GDM1 (cell line): ENCODE measurements at places on chromosomes 5 and 9.
A peak's percentile ranks its signal among the peaks of the same experiment; 100 is the strongest.

GRCh38 chr9:131096269-131097125, at the start of gene AIF1L:
Gene AIF1L (plus strand): TSS chr9:131096531. CDS start chr9:131096630, 99 bp downstream.
- no peak for DNase-seq

DNA sequence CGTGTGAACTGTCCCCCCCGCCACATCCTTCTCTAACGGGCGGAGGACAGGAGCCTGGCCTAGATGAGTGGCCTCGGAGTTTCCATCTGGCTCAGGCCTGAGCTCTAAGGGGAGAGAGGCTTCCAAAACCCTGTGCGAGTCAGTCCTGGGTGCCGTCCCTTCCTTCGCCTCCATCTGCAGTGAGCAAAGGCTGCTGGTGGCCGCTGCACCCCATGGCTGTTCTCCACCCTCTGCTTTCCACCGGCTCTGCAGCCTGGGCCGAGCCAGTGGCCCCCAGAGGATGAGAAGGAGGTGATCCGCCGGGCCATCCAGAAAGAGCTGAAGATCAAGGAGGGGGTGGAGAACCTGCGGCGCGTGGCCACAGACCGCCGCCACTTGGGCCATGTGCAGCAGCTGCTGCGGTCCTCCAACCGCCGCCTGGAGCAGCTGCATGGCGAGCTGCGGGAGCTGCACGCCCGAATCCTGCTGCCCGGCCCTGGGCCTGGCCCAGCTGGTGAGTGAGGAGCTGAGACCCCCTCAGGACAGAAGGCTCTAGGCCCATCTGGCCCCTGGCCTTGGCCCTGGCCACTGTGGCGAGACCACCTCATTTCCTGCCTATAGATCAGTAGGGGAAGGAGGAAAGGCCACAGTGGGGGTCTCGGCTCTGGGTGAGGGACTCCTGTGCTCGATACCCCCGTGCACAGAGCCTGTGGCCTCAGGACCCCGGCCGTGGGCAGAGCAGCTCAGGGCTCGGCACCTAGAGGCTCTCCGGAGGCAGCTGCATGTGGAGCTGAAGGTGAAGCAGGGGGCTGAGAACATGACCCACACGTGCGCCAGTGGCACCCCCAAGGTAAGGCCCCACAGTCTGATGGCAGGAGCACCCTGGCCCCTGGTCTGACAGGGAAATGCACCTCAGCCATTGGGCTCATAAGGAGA, 3.0 kb downstream of the PKN3 start:
- no peak for DNase-seq

- DNase-seq: no peak
These were observed 226.3 kb downstream of the AOPEP start for GRCh38 chr9:94952565-94953373.

DNA sequence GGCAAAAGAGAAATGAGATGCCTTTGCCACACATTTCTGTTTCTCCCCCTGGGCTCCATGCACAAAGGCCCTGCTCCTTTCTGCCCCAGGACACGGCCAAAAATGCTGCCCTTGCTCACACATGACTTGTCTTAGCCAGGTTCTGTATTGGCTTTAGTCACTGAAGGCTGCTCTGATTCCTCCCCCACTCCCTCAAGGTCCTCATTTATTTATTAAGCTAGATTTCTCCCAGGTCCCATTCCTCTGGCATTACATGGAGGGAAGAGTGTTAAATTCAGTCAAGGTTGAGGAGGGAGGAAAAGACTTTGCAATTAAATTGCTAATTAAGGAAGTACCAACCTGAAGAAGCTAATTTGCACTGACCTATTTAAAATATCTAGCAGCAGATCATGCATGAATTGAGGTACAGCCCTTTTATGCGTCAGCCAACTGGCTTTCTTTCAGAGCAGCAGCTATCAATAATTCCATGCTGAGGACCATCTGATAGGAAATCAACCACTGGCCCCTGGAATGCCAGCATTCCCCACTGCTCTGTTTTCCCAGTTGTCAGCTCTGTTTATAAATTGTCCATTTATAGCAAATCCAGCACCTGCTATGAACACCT, 81.2 kb upstream of the MAP3K1 start:
- DNase-seq: no peak

GRCh38 chr5:80141147-80141671, 106.1 kb downstream of the THBS4 start:
- DNase-seq: no peak

GRCh38 chr5:126647071-126647470, 46.3 kb downstream of the PHAX start:
- no peak for DNase-seq

GRCh38 chr9:33223696-33224095, 16.3 kb upstream of the SPINK4 start:
- no peak for DNase-seq

- peak; percentile 70 for DNase-seq
These were observed 2.5 kb upstream of the MSMP start for GRCh38 chr9:35756275-35757225.

DNA sequence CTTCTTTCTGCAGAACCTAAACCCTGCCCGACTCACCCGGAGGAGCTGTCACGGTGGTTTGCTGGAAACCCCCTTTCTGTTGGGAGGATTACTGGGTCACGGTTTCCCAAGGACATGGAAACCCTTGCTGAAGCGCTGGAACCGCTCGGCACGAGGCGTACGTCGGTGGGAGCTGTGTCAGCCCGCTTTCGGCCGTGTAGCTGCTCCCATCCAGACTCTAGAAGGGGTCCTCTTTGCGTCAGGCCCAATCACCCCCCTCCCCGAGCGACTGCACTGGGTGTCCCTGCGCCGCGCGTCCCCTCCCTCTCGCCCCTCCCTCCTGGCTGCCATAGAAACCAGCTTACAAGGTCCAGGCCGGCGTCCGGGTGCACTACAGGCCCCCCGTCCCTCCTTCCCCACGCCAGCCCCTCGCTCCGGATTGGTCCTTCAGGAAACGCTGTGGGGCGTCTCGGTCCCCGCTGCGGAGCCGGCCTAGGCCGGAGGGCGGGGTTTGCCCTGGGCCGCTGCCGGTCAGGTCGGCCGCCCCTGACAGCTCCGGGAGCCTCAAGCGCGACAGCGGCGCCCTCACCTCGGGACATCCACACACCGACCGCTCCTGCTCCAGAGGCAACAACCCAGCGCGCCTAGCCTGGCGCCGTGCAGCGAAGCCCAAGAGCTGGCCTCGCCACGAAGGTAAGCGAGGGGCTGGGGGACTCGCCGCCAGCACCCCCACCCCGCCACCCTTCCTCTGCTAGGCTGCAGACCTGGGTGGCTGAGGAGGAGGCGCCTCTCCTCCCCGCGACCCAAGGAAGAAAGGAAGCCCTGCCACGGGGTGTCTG, at the start of gene NIM1K:
Gene NIM1K (plus strand): TSS at position 486 of the 818 bp plus-strand sequence. CDS start 53,551 bp downstream, outside the sequence.
- no peak for DNase-seq

DNA sequence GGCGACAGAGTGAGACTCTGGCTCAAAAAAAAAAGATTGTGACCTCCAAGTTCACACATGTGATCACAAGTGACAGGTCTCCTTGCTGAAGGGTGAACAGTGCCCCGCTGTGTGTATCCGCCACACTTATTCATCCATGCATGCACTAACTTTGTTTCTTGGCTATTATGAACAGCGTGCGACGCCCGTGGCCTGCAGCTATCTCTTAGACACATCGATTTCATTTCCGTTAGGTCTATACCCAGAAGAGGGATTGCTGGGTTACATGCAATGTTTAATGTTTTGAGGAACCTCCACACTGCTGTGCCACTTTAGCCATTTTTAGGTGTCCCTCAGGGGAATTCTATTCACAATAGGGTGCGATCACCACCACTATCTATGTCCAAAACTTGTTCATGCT, 12.1 kb upstream of the EGFL7 start:
- DNase-seq: no peak

GRCh38 chr5:168726342-168726741, 147.2 kb upstream of the PANK3 start:
- no peak for DNase-seq

GRCh38 chr9:134205672-134206310, 41.4 kb upstream of the RNU6ATAC start:
- no peak for DNase-seq

DNA sequence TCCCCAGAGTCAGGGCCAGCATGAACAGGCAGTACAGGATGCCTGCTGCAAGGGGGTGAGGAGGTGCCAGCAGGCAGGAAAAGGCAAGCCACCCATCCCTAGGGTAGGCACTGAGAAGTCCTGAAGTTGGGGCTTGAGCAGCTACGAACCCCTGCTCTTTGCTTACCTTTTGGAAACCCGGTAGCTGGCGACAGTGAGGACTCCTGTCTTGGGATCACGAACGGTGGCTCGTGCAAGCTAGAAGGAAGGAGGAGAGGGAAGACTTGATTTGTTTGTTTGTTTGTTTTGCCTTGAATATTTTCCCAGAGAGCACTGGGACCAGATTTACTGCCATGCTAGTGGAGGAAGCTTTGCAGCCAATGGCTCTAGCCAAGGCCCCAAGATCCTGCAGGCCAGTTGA, 23.7 kb downstream of the P4HA2 start:
- DNase-seq: no peak

DNA sequence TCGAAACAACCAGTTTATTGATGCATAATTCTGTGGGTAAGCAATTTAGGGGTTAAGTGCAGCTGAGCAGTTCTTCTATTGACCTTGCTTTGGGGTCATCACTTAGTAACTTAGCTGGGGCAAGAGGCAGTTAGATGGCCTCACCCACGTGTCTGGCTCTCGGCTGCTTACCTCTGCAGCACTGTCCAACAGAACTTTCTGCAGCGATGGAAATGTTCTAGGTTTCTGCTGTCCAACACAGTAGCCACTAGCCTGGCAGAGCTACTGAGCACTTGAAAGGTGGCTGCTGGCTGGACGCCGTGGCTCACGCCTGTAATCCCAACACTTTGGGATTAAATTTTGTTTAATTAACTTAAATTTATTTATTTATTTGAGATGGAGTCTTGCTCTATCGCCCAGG, 13.1 kb upstream of the URM1 start:
- DNase-seq: no peak

DNA sequence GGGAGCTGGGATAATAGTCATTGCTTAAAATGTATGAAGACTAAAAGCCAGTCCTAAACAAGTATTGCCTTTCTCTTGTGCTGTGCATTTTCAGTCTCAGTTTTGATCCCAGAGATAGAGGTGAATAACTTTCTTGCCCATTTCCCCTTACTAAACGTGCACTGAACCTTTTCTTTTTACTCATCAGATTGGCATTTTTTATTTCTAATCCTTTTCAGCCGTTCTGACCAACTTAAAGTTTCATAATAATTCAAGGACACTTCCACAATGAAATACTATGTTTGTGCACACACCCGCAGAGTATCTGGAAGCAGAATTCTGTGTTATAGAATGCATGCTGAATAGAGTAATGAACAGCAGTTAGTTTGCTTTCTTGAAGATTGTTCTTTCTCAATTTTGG, 343.6 kb downstream of the LRRC70 start:
- DNase-seq: no peak

DNA sequence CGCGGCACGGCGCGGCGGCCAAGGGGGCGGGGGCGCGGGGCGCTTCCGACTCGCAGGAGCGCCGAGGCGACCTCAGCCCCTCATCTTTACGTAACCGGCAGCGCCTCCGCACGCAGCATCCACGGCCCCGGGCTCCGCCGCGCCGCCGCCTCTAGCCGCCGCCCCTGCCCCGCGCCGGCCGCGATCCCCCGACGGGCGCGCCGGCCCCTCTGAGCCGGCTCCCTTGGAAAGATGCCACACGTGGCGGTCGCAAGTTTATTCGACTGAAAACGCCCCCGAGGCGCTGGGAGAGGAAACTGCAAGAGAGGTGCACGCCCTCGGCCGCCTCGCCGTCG, 1.0 kb downstream of the KLF9 start:
- peak; percentile 42 for DNase-seq

GRCh38 chr9:69876981-69877380, 56.4 kb downstream of the CFAP95 start:
- DNase-seq: no peak

GRCh38 chr9:96159596-96159995, 142.4 kb downstream of the HSD17B3 start:
- DNase-seq: no peak

GRCh38 chr5:107668154-107669095, 2.3 kb downstream of the EFNA5 start:
- DNase-seq: no peak

DNA sequence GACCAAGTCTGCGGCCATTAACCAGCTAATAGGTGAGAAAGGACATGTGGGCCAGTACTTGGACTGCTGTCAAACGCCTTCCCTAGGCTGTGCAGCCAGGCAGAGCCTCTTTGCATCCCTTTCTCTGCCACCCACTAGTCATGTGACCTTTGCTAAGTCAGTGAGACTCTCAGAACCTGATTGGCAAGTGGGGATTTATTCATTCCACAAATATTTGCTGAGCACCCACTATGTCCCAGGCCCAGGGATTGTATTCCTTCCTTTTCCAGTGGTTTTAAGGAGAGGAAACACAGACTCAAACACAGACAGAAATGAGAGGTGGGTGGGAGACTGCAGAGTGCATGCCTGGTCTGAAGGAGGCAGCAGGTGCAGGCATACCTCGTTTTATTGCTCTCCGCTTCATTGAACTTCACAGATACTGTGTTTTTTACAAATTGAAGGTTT, 71.6 kb upstream of the GALNT10 start:
- DNase-seq: no peak

- no peak for DNase-seq
These were observed 82.7 kb downstream of the NR6A1 start for GRCh38 chr9:124688238-124688904.

GRCh38 chr5:82620957-82621600, 342.9 kb upstream of the RPS23 start:
- no peak for DNase-seq

- DNase-seq: no peak
These were observed 245.2 kb upstream of the TARS1 start for GRCh38 chr5:33195431-33196165.

DNA sequence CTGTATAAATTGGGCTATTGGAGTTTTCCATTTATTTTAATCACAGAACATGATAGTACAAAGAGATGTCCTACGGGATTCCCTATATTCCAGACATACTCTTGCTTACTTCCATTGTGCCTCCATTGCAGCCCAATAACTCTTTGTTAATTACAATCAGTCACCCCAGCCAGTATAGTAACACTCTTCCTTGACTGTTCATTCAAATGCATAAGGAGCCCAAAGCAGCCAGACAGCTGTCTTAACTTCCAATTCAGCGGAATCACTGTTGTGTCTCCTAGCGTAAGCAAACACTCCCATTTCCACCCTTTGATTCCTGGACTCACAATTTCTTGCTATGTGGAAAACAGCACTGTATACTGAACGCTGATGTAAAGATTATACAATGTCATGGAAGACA, 942.3 kb downstream of the TAF11L14 start:
- DNase-seq: no peak

- no peak for DNase-seq
These were observed 84.9 kb upstream of the IL7R start for GRCh38 chr5:35771839-35772238.

DNA sequence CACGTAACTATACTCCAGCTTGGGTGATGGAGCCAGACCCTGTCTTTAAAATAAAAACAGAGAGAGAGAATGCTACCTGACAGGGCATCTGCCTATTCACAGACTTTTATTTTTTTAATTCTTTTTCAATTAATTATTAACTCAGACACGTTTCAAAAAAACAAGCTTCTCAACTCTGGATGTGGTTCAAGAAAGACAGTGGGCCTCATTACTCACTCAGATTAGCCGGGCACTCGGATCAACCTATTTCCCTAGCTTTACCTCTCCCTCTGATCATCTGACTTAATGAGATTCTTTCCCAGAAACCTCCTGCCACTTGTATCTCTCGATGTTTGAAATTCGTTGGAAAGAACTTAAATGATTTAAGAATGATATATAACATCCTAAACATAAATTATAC, 134.1 kb downstream of the TRPM6 start:
- no peak for DNase-seq
